ENCODE measurements at places on chromosomes 7 and 10. TPM values are rescaled to one million over a fixed set of nuclear protein-coding genes. Genes with fewer than 3 reads are reported as not detected.

Gene SAP25
- total RNA-seq, result 0.66 TPM

Gene CFAP70
- 0.13 TPM for total RNA-seq

Gene CAMK1D
- 9.4 TPM for total RNA-seq

Gene CALHM3
- 0.22 TPM for total RNA-seq

Gene CCDC172
- not detected for total RNA-seq

Gene EN2
- total RNA-seq, result 0.90 TPM

Gene IL2RA
- not detected for total RNA-seq

Gene PON1
- 0.79 TPM for total RNA-seq

Gene RSPH10B
- total RNA-seq, result not detected

Gene HHEX
- total RNA-seq, result 11.3 TPM

Gene DYNC1I1
- total RNA-seq, result 0.13 TPM

Measured in A549 treated with dexamethasone at 1 μM for 4 hours (cell line).